ENCODE measurements at places on chromosomes 3 and 15.

GRCh38 chr15:33467816-33468163 lies 157.0 kb downstream of the RYR3 start:
- no peak for DNase-seq

DNA sequence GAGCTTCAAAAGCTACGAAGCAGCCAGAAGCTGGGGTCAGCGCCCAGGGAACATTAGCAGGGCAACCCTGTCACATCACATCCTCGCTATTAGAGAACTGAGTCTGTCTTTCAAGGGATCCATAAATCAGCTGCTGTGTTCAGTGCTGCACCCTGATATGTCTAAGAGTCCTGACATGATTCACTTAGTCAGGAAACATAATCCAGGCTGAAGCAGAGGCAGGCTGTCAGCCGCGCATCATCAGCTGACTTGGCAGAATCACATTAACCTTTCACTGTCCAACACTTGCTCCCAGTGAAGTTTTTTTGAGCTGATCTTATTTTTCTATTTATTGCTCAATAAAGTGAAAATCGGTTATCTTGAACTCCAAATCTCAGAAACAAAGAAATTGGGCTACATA lies 23.5 kb downstream of the MYH15 start:
- no peak for DNase-seq

DNA sequence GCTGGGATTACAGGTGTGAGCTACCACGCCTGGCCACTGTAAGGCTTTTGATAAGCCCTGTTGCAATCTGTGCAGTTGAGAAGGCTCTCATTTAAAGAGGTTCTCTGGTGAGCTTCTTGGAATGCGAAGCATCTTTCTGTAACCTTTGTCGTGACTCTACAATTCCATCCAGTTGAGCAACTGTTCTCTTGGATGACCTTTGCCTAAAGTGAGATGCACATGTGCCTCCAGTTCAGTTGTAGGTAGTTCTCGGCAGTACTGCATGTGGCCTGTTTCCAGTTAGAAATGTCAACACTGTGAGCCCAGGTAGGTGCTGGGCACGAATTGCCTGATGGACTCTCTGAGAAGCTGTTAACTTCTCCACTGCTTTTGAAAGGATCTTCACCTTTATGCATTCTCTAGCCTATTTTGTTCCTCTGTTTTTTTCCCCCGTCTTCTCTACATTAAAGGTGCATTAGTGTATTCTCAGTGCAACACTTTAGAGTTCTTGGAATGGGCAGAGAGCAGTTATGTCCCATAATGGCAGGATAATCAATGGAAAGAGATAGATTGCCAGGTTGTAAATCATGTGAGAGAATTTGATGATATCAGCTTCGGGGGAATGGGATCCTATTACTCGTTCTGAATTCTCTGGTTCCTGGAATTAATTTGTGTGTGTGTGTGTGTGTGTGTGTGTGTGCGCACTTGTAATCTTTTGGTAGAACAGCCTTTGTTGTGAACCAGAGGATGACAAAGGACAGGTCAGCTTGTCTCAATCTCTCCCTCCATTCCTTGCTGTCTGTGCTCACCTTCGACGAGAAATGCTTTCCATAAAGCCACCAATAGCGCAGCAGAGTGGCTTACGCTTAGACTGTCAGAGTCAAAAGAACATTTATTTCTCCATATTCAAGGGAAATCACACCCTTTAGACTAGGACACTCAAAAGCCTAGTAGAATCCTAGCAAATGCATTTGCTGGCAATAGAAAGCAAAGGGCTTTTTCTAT lies 51.1 kb downstream of the PTPRG start:
- DNase-seq, result no peak

- DNase-seq, result no peak
Observed at GRCh38 chr3:186360779-186361178, 1.3 kb downstream of the DGKG start.

- DNase-seq, result no peak
Observed at GRCh38 chr3:30156586-30157498, 449.6 kb upstream of the TGFBR2 start.

DNA sequence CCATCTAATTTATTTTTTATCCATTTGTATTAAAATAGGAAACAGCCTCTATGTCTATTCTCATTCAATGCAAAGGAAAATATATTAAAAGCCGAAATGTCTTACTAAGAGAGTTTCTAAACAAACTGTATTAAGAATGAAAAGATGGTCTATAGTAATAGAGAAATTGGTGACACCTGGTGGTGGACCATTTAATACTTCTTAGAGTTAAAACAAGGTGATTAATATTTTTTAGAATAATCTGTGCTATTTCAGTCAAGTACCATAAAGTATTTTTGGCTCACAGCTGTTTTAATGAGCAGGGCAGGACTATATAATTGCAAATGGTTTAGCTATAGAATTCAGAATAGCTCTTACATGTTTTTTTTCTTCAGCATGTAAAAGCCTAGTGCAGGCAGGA lies 55.7 kb downstream of the SYNPR start:
- DNase-seq, result no peak

- no peak for DNase-seq
Observed at GRCh38 chr3:188187053-188187452, 33.1 kb downstream of the LPP start.

DNA sequence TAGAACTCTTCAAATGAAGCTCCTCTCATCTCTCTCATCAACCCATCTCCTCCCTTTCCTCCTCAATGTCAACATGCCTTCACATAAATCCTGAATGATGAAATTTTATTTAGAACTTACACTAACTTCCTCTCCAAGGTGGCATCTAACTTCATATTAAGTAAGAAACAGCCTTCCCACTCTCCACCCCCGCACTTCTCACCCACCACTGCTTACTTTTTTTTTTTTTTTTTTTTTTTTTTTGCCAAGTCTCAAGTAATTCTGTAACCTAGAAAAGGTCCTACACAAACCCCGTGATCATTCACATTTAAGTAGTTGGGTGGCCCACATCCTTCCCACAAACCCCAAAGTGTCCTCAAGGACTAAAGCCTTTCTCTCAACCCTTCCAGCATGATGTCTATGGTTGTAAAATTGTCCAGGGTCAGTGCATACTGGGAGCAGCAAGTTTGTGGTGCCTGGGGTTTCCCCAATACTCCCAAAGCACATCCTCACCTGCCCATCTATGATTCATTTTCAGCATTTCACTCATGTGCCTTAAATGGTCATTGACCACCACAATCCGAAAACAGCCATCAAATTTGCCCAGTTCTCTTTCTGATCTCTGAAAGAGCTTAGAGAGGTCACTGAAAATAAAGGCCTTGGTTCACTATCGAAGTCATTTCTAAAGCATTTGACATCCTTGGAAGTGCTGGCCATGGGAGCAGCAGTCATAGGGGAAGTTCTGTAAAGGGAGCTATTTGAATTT lies 47.2 kb downstream of the CD86 start:
- DNase-seq, result no peak

DNA sequence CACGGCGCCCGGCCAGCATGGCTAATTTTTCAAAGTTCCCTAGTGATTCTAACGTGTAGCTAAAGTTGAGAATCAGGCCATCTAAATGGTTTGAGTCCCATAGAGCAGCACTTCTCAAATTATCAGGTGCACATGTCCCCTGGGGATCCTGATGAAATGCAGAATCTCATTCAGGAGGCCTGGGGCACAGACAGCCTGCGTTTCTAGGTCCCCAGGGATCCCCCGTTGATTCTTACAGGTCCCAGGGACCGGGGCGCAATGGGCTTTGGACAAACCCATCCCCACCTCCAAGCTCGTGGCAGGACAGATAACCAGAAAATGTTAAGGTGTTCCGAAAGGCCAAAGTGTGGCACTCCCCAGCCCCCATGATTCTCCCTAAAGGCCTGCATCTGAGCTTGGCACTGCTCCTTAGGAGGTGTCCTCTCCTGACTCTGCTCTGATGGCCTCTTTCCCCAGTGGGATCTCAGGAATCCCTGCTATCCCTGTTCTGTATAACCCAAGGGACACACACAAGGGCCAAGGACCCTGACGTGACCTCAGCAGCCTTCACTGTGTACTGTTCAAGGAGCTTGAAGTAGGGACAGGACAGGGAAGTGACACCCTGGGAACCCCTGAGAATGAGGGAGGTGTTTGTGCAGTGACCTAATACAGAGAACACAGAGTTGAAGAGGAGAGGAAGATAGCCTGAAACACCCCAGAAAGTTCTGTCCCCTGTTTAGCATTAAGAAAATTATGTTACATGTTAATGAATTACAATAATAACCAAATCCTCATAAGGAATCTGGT lies 8.0 kb downstream of the LRRK1 start:
- no peak for DNase-seq

DNA sequence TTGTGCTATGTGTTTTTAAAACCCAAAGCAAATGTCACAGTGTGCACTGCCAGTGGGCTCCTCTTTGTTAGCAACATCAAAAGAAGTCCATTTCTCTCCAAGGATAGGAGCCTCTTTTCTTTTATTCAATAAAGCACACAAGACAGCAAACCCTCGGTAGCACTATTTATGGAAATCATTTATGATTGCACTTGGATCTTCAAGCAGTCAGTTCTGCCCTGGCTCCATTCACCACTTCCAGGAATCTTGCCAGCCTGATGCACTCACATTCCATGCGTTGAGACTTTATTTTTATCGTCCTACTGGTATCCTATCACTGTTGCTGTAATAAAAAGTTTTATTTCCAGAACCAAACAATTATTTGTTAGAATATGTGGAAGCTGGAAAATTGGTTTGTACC lies 412.1 kb downstream of the TBL1XR1 start:
- no peak for DNase-seq

DNA sequence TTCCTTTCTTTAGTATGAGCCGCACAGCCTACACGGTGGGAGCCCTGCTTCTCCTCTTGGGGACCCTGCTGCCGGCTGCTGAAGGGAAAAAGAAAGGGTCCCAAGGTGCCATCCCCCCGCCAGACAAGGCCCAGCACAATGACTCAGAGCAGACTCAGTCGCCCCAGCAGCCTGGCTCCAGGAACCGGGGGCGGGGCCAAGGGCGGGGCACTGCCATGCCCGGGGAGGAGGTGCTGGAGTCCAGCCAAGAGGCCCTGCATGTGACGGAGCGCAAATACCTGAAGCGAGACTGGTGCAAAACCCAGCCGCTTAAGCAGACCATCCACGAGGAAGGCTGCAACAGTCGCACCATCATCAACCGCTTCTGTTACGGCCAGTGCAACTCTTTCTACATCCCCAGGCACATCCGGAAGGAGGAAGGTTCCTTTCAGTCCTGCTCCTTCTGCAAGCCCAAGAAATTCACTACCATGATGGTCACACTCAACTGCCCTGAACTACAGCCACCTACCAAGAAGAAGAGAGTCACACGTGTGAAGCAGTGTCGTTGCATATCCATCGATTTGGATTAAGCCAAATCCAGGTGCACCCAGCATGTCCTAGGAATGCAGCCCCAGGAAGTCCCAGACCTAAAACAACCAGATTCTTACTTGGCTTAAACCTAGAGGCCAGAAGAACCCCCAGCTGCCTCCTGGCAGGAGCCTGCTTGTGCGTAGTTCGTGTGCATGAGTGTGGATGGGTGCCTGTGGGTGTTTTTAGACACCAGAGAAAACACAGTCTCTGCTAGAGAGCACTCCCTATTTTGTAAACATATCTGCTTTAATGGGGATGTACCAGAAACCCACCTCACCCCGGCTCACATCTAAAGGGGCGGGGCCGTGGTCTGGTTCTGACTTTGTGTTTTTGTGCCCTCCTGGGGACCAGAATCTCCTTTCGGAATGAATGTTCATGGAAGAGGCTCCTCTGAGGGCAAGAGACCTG lies 13.2 kb downstream of the GREM1 start:
- DNase-seq, result no peak

- DNase-seq, result no peak
Observed at GRCh38 chr3:71304684-71305083, 278.8 kb downstream of the FOXP1 start.

GRCh38 chr15:56459096-56459495 lies 5.8 kb downstream of the MNS1 start:
- no peak for DNase-seq

DNA sequence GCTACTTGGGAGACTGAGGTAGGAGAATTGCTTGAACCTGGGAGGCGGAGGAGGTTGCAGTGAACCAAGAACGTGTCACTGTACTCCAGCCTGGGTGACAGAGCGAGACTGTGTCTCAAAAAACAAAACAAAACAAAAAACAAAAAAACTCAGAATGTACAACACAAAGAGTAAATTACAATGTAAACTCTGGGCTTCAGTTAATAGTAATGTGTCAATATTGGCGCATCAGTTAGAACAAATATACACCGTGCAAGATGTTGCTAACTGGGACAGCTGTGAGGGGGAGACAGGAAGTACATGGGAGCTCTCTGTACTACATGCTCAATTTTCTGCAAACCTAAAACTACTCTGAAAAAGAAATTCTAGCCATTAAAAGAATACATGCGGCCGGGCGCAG lies 23.5 kb upstream of the TRPM1 start:
- no peak for DNase-seq

DNA sequence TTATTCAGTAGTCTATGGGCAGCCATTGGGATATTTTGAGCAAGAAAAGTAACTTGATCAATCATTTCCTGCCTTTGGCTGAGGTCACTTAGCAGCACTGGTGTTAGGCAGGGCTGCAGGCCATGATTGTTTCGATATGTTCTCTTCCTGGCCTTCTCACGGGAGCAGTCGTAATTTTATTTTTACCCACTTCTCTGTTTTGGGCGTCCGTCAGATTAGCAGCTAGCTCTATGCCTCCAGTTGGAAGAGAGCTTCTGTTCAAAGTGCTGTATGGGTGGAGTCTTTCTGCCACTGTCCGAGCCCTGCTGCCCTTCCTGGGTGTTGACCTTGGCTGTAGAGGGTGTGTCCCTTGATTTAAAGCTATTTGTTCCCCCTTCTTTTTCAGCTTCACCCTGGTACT lies 123.4 kb upstream of the ROPN1 start:
- DNase-seq, result no peak

DNA sequence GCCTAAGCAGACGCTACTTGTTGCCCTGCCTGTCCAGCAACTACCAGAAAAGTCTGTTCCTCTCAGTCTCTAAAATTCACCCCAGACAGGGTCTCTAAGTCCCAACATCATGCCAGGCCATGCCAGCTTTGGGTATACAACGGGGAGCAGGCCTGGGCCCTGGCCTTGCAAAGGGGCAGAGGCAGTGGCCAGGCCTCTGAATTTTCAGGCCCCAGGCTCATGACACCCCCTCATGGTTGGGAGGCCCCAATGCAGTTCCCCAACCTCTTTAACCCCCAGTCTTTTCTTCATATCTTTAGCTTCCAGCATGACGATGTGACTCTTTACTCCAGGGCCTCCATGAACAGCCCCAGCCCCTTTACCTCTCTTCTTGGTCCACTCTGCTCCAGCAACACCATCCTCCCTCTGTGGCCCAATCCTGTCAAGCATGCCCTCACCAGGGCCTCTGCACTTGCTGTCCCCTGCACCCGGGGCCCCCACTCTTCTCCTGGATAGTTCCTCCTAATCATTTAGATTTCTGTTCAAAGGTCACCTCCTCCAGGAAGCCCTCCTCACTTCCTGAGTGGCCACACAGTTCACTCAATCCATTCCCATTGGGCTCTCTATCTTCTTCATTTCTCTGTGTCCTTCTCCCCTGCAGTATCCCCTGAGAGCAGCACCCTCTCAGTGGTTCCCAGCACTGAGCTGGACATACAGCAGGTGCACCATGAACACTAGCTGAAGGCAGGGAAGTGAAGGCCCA lies 4.8 kb downstream of the IQSEC1 start:
- no peak for DNase-seq

GRCh38 chr3:181724192-181724965 lies 12.7 kb downstream of the SOX2 start:
- no peak for DNase-seq

Measured in HS-27A (cell line).